ENCODE measurements at places on chromosomes 6 and 20. TPM values are rescaled to one million over a fixed set of nuclear protein-coding genes. Genes with fewer than 3 reads are reported as not detected.

GRCh38 chr6:79469376-79470246 is 67.6 kb downstream of the LCA5 start:
- no peak for DNase-seq

- no peak for DNase-seq
Observed at GRCh38 chr6:168938546-168938945, 315.1 kb downstream of the THBS2 start.

DNA sequence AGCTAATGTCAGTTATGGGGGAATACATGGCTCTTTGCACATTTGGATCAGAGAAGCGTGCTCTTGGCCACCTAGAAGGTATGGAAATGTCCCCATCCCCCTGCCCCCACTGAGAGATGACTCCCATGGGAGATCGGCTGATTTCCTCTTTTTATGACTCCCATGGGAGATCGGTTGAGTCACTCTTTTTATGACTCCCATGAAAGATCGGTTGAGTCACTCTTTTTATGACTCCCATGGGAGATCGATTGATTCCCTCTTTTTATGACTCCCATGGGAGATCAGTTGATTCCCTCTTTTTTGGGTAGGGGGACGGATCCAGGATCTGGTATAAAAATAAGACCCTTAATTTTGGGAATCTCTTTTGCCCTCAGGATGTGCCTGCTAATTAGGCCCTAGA is 10.3 kb upstream of the TAAR9 start:
- no peak for DNase-seq

DNA sequence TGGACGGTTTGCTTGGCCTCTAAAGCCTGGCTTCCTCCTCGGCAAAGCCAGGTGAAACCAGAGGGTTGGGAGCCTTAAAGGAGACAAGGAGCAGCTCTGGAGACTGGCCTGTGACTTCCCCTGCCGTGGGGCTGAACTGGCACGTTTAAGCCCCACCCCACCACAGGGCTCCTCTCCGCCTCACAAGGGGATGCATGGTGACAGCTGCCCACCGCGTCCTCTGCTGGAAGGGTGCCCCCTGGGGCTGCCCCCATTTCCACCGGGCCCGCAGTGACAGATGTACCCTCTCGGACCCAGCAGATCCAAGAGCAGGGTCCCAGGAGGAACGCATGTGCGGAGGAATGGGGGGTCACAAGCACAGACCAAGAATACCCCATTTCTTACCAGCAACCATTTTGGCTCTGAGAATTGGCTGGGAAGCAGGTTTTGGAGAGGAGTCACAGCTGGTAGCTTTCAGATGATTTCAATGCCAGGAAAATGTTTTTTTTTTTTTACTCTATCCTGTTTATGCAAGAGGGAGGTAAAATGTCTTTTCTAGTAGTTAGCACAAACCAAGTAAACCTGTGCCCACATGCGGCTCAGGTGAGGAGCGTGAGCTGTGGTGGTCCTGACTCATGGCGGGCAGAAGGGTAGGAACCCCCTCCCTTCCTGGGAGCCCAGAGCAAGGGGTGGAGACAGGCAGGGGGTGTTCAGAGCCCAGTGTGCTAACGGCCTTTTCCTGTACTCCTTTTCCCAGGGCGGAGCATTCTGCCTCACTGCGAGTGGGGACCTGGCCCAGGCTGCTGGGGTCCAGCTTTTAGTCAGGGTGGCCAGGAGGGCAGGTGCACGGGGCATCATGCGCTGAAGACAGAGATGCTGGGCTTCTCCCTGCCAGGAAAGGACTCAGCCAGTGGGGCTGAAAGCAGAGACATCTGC is 33.0 kb downstream of the FRMD1 start:
- no peak for DNase-seq

GRCh38 chr6:43097098-43097489 is 21.0 kb downstream of the PTK7 start:
- DNase-seq: no peak

DNA sequence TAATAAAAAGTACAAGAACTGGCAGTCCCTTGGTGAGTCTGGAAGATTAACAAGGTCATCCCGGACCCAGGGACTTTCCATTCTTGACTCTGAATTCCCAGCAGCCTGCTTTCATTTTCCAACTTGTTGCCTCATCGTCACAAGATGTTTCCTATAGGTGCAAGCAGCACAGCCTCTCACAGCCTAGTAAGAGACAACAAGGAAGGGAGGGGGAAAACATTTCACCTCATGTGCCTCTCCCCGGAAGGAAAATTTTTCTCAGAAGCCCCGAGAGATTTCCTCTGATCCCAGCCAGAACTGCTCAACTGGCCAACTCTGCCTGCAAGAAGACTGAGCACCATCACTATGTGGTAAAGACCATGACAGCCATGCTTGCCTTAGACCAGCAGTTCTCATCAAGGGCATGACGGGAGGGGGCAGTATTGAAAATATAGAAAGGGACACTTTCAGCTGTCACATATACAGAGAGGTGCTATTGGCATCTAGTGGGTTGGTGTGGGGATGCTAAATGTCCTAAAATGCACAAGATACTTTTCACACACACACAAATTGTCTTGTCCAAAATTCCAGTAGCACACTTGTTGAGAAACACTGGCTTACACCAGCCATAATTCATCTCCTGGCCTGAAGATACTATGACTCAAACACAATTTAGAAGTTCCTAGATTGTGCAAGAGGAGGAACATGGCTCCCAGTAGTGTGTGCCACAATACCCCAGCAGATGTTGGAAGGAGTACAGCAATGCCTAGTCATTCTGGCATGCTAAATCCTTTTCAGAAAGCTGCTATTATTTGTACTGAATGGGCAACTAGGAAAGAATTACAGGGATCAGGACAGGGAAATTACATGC is 10.8 kb upstream of the WTAP start:
- DNase-seq: no peak

DNA sequence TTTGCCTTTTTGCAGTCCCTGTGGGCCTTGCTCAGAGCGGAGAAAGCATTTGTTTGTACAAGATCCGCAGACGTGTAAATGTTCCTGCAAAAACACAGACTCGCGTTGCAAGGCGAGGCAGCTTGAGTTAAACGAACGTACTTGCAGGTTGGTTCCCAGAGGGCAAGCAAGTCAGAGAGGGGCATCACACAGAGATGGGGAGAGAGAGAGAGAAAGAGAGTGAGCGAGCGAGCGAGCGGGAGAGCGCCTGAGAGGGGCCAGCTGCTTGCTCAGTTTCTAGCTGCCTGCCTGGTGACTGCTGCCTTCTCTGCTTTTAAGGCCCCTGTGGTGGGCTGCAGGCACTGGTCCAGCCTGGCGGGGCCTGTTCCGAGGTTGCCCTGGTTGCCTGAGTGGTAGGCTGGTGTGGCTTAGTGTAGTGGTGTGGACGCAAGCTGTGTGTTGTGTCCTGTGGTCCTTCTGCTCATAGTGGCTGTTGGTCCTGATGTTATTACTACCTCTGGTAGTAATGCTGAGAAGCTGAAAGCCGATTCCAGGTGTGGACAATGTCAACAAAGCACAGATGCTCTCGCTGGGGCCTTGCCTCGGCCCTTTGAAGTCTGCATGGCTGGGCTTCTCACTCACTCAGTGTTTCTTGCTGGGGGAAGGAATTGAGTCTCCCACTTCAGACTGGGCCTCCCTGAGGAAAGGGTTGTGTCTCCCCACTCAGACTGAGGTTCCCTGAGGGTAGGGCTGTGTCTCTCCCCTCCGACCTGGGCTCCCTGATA is 12.1 kb downstream of the VEGFA start:
- no peak for DNase-seq

GRCh38 chr20:48919882-48920526 is 1.5 kb upstream of the ARFGEF2 start:
- no peak for DNase-seq

DNA sequence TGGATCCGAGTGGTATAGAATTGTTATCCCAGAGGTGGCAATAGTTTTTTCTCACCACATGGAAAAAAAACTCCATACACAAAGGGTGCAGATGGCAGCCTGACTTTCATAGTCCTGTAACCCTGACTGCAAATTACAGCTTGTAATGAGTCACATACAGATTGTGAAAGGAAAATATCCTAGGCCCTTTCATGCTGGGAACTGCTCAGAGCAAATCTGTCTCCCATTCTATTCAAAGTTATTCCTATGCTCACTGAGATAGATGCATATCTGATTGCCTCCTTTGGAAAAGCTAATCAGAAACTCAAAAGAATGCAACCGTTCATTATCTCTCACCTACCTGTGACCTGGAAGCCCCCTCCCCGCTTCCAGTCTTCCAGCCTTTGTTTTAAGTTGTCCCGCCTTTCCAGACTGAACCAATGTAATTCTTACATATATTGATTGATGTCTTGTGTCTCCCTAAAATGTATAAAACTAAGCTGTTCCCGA is 108.7 kb upstream of the MAP3K4 start:
- DNase-seq: no peak

GRCh38 chr6:155387481-155387880 is 68.2 kb downstream of the NOX3 start:
- no peak for DNase-seq

GRCh38 chr6:56888687-56889086 is 66.2 kb upstream of the BEND6 start:
- no peak for DNase-seq

GRCh38 chr20:50744143-50744792 is 12.9 kb downstream of the PARD6B start:
- DNase-seq: peak; percentile 38

- no peak for DNase-seq
Observed at GRCh38 chr6:44789806-44790205, 402.3 kb downstream of the CDC5L start.

- DNase-seq: no peak
Observed at GRCh38 chr20:57867807-57868206, 158.0 kb upstream of the PMEPA1 start.

- DNase-seq: peak; percentile 10
Observed at GRCh38 chr20:63114006-63114692, 101.8 kb downstream of the YTHDF1 start.

DNA sequence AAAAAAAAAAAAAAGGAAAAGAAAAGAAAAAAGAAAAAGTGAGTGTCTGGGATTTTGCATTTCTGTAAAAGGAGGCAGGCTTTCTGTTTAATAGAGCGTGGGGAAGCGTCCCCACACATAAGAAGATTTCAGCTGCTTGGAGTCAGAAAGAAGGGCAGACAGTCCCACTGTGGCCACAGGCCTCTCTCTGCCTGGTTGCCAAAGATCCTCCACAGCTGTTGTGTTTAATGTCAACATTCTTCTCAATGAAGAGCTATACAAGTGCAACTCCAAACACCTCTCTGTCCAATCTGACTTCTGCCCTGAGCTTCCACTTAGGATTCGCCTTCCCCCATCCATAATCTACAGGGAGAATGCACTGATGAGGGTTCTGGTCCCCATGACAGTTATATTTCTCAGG is 64.3 kb upstream of the MLN start:
- DNase-seq: no peak

DNA sequence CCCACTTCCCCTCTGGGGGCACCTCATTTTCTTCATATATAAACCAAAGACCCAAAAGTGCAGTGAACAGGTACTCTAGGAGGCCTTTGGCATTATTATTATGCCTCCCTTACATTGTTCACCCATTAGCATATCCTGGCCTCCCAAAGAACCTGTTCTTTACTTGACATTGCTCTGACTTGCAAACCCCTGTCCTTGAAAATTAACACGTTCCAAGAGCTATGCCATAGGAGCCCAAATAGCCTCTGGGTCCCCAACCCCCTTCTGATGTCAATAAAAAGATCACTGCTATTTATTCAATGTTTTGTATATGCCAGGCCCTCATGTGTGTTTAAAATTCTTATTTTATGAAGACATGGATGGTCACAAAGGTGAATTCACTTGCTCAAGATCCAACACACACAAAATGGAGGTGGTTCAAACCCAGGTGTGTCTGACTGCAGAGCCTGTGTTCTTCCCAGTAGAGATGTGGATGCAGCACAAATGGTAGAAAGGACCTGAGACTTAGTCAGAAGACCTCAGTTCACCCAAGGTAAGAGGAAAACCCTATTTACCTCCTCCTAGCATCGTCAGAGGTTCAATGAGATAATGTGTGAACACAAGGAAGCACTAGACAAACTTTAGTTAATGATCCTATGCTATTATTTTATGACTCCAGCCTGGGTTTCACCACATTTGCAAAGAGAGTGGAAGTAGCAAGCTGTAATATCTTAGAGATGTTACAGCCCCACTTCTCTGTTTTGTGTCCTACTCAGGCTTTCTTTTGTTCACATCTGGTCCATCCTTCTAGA is 36.6 kb downstream of the BCL2L1 start:
- no peak for DNase-seq

- DNase-seq: no peak
Observed at GRCh38 chr20:17565169-17565845, 4.6 kb upstream of the DSTN start.

DNA sequence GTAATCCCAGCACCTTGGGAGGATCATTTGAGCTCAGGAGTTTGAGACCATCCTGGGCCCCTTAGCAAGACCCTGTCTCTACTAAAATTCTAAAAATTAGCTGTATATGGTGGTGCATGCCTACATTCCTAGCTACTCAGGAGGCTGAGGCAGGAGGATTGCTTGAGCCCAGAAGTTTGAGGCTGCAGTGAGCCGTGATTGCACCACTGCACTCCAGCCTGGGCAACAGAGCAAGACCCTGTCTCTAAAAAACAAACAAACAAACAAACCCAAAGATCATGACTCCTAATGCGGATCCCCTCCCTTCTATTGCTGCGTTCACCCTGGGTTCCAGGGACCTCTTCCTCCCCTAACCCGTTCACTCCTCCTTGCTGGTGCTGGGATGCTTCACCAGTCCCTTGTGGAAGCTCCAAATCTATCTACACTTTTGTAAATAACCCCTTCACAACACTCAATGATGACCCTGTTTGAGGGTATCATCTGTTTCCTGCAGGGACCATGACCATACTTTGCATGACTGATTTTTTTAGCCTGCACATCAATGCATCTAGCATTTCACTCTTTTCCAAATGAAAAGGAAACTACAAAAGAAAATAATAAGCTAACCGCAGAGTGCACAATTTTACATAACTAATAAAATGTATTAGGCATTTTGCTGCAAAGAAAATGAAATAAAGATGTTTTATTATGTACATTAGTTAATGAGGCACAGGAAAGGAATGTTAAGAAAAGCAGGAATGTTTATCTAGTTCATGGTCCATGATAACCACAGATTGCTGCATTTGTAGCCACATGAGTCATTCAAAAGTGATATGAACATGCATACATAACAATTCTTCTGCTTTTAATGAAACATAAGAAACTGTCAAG is 30.5 kb upstream of the IPCEF1 start:
- DNase-seq: no peak

- DNase-seq: no peak
Observed at GRCh38 chr20:34180460-34181120, 60.6 kb upstream of the ASIP start.

LGSN gene
- not detected for total RNA-seq

DYNLT2 gene
- total RNA-seq: 1.1 TPM

HMGCLL1 gene
- total RNA-seq: 1.2 TPM

ADGB gene
- total RNA-seq: not detected

LIN28B gene
- not detected for total RNA-seq

SRMS gene
- total RNA-seq: not detected

TCF21 gene
- 18.2 TPM for total RNA-seq

PLAGL2 gene
- total RNA-seq: 6.9 TPM

BMP6 gene
- total RNA-seq: 13.4 TPM
